ENCODE measurements at places on chromosomes 2 and 18.
A peak's percentile ranks its signal among the peaks of the same experiment; 100 is the strongest.

GRCh38 chr2:198706476-198707082 lies 751.2 kb downstream of the SATB2 start:
- peak; percentile 29 for DNase-seq

DNA sequence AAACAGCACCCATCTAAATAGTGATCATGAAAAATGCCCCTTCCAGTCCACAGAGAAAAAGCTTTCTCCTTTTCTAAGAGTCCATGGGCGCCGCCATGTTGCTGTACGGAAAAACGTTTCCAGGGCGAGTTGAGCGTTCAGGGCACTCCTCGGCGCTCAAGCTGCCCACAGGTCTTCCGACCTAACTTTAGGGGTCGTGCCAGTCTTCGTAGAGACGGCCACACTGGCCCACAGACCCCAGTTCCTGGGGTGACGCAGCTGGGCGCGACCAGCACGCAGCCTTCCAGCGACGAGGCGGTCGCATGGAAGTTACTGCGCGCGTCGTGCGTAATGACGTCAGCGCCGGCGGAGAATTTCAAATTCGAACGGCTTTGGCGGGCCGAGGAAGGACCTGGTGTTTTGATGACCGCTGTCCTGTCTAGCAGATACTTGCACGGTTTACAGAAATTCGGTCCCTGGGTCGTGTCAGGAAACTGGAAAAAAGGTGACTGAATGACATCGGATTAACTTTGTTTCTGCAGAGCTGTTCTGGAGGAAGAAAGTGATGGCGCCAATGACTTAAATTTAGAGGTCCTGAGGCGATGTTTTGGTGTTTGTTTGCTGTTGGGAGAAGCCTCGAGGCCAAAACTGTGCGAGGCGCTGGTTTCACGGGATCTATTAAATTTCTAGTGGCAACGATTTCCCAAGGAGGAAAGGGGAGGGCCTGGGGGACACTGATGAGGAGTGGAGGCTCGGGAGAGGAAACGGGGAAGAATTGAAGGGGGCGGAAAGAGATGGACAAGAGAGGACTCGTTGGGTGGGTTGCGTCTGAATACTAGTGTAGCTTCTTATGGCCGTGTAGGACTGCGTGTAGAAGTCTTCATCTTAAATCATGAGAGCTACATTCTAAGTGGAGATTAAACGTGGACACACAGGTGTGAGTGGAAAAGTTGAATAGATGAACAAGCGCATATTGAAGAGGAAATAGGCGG lies at the start of the genes METTL4 and NDC80:
Gene METTL4 (minus strand): TSS at position 306 of the 971 bp plus-strand sequence. CDS start 4,289 bp downstream, outside the sequence.
Gene NDC80 (plus strand): TSS at position 358 of the 971 bp plus-strand sequence. CDS start 1,429 bp downstream, outside the sequence.
- DNase-seq: peak; percentile 94

GRCh38 chr2:207071820-207072219 lies 93.9 kb downstream of the KLF7 start:
- DNase-seq: no peak

GRCh38 chr2:42843131-42843530 lies 50.7 kb upstream of the HAAO start:
- no peak for DNase-seq

- no peak for DNase-seq
Observed at GRCh38 chr2:40394031-40394430, 57.9 kb downstream of the SLC8A1 start.

- DNase-seq: peak; percentile 73
Observed at GRCh38 chr2:172251231-172251630, 148.5 kb upstream of the DLX2 start.

DNA sequence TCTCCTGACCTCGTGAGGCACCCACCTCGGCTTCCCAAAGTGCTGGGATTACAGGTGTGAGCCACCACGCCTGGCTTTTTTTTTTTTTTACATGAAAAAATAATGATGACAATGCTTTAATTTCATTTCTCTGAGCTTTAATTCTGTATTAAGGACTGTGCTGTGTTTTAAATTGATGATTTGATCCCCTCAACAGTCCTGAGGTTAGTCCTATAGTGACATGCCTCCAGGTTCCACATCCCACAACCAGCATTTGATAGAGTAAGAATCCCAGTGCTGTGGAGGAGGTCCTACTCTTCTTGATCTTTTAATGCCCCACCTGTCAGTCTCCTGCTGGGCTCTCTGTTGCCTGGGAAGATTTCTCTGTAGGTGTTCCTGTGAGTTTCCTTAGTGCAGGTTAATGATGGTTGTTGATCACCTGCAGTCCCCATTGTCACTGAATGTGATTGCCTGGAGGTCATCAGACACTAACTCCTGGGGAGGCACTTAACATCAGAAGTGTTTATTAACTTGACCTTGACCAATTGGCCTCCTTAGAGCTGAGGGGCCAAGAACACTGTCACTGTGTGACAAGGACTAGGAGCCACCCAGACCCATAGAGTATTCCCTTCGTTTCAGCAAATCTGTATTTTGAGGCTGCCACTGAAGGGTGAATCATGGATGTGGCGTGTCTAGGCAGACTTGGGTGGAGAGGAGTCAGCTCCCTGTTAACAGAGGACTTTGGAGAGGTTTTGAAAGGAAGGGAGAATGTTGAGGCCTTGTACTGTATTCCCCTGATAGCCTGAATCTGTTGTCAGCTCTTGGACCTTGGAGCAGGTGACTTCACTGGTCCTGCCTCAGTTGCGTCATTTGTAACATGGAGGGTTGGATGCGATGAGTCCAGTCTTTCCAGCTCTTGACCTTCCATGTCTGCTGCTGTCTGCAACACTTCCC lies 11.5 kb downstream of the ASAP2 start:
- no peak for DNase-seq

DNA sequence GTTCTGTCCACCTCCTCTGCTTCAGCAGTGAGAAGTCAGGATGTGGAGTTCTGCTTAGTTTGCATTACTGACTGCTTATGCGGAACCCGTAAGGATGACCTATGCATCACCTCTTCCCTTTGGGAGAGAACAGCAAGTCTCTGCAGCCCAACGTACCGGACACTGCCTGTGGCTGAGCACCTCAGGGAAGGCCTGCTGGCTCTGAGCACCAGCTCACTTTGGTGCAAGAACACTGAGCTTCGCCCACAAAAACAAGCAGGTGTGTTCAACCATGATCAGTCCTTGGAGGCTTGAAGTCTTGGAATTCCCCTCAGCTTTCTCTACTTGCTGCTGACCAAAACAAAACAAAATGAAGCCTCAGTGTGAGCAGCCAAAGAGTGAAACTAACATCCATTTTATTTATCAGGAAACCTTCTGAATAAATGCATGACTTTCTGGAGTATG lies 52.7 kb upstream of the NCK2 start:
- no peak for DNase-seq
